ENCODE measurements at places on chromosomes 1 and 21. TPM values are rescaled to one million over a fixed set of nuclear protein-coding genes. Genes with fewer than 3 reads are reported as not detected.

GRCh38 chr1:77347646-77348045 lies 65.8 kb downstream of the AK5 start:
- no peak for DNase-seq

GRCh38 chr21:30793581-30794314 lies 19.3 kb downstream of the KRTAP8-1 start:
- DNase-seq: no peak

DNA sequence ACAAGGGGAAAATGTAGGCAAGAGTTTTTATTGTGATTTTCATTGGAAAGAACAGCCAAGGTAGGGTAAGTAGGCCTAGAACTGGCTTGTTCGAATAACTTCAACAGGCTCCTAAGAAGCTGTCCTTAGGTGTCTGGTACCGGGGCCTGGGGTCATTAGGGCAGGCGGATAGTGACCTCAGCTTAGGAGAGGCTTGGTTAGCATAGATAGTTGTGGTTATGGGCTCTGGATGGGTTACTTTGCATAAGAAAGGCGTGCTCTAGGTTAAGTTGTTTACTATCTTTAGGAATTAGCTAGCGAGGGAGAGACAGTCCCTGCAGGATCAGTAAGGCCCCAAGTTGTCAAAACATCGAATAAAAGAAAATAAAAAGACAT lies 20.7 kb upstream of the HPCAL4 start:
- no peak for DNase-seq

- no peak for DNase-seq
Observed at GRCh38 chr1:188489336-188490112, 1660.8 kb downstream of the PLA2G4A start.

DNA sequence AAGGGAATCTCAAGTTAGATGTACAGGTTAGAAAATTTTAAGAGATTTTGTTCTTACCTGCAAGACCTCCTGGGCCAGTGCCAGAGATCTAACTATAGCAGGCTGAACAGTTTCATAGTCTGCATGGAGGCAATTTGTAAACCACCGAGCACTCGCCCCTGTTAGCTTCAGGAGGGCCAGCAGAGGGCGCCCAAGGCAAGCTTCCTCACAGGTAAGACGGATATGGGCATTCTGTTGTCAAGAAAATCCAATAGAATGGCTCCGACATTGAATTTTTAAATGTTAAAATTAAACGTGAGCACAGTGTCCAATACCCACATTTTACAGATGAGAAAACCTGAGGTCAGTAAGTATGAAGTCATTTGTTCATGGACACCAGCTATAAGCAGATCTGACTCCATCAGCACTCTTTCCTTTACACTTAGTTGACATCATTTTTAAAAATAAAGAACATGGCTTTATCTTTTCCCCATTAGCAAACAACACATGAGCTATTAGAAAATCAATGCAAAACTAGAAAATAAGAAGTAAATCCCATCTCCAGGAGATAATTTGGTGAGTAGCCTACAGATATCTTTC lies 2.2 kb downstream of the REG4 start:
- DNase-seq: no peak

- no peak for DNase-seq
Observed at GRCh38 chr1:23910144-23910543, 3.0 kb downstream of the CNR2 start.

DNA sequence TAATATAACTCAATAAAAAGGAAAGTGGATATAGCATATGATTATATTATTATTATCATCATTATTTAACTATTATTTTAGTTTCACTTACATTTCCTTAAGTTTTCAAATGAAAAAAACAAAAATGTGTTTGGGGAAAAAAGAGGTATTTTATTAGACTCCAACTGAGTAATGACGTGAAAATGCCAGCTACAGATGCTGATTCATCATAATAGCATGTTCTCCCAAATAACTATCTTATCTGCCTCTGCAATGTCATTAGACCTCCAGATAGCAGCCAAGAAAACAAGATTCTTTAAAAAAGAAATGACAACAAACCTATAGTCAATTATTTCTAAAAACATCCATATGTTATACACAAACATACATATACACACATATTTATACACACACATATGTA lies 1071.9 kb upstream of the TMPRSS15 start:
- DNase-seq: no peak

- DNase-seq: no peak
Observed at GRCh38 chr1:158969855-158970254, 38.5 kb downstream of the PYHIN1 start.

DNA sequence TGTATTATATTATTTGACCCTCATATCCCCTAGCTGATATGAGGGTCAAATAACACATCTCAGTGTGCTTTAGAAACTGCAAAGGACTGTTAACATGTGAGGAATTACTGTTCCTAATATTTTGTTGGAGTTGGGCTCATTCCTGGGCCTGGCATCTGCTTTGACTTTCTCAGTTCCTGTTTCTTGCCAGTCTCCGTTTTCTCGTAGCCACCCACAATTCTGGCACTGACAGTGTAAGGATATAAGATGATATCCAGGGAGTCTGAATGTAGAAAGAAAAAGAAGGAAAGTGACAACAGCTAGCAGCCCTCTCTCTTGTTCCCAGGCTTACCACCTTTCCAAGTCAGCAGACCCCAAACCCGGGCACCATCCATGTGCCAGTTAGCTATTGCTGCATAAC lies 54.4 kb upstream of the SCMH1 start:
- no peak for DNase-seq

DNA sequence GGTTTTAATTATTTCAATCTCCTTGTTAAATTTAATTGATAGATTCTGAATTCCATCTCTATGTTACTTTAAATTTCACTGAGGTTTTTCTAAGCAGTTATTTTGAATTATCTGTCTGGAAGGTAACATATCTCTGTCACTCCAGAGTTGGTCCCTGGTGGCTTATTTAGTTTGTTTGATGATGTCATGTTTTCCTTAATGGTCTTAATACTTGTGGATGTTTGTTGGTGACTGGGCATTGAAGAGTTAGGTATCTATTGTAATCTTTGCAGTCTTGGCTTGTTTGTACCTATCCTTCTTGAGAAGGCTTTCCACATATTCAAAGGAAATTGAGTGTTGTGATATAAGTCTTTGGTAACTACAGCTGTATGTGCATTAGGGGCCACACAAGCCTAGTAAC lies 810.0 kb upstream of the NEGR1 start:
- DNase-seq: no peak

GRCh38 chr1:3560251-3560871 lies 50.9 kb downstream of the MEGF6 start:
- DNase-seq: no peak

DNA sequence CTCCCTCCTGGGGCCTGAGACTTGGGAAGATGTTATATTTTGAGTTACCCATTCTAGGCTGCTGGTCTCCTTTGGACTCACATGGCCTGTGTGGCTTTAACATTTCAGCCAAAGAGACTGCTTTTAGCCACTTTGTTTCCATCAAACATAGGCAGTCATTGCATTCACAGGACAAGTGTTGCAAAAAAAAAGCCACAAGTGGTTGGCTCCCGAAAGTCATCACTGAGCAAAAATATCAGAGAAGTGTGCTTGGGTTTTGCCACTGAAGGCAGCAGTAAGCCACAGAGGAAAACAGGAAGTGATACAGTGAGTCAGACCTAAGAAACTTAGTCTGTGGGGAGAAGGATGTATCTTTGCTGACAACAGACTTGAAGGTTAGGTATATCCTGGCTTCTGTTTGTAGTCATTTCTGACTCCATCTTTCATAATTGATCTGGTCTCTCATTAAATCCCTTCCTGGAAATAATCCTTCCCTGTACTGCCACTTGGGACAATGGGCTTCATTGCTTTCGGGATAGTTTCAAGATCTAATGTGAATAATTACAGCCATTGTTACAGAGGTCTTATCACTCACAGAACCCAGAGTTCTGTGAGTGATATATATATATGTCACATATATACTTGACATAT lies 80.9 kb downstream of the COLGALT2 start:
- peak; percentile 42 for DNase-seq

Gene WNT3A
- 2.6 TPM for total RNA-seq

Gene WDR4
- total RNA-seq: 10.2 TPM

Gene RXRG
- 2.7 TPM for total RNA-seq

Data from upper lobe of left lung (tissue), 6 donors.